ENCODE measurements at places on chromosomes 11 and 22.

DNA sequence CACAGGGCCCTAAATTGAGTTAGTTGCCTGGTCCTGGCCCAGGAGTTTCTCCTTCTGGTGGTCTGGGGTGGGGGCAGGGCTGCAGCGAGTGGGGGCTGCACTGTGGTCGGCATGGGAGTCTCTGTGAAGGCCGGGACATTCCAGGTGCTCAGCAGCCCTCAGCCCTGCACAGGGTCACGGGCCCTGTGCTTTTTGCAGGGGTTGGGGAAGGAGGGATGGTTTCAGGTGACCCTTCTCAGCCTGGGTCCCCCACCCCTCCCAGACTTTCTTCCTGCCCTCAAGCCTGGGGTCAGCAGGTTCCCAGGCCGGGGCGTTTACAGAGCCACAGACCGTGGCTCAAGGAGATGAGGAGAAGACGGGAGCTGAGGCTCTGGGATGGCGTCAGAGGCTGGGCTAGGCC, 7.8 kb downstream of the EMID1 start:
- DNase-seq = no peak

DNA sequence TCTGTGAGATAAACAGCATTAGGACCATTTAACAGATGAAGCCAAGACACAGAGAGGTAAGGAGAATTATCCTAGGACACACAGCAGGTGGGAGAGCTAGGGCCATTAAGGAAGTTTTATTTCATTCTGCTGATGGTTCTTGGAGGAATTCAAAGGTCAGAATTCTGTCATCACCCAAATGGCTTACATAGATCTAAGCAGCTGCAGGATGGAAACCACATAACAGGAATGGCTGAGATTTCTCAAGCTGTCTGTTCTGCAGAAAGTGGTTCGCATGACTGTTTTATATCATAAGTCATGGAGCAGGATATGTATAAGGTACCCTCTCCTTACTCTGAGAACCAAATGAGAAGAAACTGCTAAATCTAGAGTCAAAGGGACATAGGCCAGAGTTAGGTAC, 163.2 kb upstream of the NARS2 start:
- no peak for DNase-seq

- no peak for DNase-seq
Observed at GRCh38 chr22:16954060-16954403, 54.0 kb downstream of the GAB4 start.

GRCh38 chr11:65064847-65065240, 6.5 kb upstream of the NAALADL1 start:
- no peak for DNase-seq

- DNase-seq = no peak
Observed at GRCh38 chr11:3877364-3878257, 22.1 kb downstream of the STIM1 start.

DNA sequence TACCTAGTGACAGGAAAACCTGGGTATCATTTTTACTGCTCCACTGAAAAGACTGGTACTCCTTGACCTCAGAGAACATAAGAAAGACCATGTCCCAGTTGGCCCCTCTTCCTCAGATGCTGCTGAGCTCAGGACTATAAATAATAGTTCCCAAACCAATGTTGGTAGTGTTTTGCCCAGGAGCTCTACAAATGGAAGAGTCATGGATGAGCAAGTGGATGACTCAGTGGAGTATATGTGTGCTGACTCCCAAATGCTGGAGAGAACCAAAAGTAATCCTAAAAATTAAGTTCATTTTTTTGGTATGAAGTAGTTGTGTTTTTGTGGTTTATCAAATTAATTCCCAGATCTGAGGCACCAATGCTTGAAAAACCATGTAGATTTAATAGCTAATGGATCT, 482.0 kb downstream of the KCNA4 start:
- no peak for DNase-seq

DNA sequence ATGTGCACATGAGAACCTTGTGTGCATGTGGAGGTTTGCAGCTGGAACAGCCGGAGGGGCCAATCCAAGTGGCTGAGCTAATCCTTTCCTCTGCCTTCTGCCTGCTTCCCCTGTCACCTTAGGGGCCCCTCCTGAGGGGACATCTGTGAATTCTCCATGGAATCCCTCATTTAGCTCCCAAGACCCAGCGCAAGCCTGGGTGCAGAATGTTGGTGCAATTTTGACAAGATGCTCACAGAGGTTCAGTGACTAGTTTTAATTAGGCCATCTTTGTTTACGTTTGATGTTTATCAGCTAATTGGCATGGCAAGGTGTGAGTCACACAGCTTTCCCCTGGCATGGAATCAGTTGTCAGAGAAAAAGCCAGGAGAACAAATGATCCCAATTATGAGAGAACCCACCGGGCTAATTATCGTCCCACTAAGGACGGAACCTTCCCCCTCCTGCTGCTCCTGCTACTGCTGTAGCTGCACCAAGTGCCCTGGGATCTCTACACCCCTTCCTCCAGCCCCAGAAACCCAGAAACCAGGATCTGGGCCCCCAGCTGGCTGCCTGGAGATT, 63.6 kb upstream of the PAX6 start:
- DNase-seq = no peak

DNA sequence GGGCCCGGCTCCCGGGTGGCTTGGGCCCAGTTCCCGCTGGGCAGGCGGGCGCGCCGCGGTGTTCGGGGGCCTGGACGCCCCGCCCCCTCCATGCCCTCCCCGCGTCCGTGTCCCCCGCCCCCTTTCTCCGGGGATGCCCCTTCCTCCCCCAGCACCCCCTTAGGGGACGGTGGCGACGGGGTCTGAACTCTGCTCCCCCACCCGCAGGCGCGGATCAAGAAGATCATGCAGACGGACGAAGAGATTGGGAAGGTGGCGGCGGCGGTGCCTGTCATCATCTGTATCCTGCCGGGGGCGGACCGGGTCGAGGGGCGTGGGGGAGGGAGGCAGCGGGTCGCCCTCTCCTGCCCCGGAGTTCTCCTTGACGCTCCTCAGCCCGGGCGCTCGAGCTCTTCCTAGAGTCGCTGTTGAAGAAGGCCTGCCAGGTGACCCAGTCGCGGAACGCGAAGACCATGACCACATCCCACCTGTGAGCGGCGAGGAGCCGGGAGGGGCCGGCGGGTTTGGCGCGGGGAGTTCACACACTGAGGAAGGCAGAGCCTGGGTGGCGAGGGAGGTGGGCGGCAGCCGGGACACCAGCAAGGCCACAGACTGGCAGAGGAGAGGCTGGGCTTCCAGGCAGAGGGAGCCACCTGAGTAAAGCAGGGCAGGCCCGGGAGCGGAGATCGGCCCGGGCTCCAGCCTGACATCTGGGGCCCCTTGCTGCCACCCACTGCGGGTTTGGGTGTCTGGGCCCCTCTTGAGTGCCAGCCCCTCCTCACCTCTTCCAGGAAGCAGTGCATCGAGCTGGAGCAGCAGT, 546 bp downstream of the DRAP1 start:
- peak; percentile 66 for DNase-seq

GRCh38 chr11:131685906-131686305, 315.5 kb downstream of the NTM start:
- no peak for DNase-seq

DNA sequence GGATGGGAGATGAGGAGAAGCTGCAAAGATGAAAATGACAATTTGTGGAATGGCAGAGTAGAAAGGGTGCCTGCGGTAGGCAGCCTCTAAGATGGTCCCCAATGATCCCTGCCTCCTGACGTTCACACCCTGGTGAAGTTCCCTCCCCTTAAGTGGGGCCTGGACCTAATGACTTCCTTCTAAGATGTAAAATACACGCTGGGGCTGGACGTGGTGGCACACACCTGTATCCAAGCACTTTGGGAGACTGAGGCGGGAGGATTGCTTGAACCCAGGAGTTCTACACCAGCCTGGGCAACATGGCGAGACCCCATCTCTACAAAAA, 60.7 kb upstream of the CREB3L1 start:
- DNase-seq = no peak

DNA sequence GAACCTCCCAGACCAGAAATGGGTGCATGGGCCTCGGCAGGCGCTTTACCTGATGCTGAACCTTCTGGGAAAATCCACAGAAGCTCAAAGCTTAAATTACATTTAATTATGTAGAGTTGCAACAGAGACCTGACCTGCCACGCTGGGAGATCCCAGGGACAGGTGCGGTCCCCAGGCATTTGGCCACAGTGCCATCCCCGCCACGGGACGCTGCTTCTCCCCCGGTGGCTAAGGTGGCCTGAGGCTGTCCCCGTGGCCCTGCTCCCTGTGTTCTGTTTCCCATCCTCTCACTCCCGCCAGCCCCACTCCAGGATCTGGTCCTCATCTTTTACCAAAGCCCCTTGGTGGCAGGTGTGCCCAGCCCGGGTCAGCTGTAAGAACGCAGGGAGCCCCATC, 39.6 kb downstream of the GRAMD4 start:
- DNase-seq = no peak

DNA sequence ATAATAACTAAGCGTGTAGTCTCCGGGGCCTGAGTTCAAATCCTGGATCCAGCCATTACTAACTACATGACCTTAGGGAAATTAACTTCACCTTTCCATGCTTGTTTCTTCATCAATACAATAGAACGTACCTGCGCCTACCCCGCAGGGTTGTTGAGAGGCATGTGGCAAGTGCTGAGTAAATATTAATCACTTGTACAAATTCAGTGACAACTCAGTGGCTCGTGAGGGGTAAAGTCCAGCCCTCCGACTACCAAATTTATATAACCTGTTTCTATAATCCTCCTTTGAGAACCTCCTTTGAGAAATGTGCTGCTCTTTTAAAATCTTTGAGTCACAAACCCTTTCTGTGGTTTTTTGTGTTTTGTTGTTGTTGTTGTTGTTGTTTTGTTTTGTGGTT, 49.8 kb downstream of the FEZ1 start:
- DNase-seq = no peak

DNA sequence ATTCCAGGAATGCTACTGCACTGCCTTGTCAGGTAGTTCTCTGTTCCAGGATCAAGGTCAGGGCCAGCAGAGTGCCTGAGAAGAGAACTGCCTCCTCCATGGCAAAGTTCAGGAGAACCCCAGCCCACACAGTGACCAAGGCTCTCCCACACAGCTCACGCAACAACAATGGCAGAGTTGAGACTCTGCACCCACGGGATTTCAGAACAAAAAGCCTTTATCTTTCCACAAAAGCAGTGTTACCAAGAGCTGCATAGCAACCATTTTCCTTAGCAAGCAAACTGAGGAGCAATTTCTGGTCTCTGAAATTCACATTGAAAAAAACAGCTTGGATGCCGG, 11.1 kb downstream of the PLAAT3 start:
- no peak for DNase-seq

GRCh38 chr11:111331711-111332479, 33.5 kb downstream of the POU2AF3 start:
- no peak for DNase-seq

DNA sequence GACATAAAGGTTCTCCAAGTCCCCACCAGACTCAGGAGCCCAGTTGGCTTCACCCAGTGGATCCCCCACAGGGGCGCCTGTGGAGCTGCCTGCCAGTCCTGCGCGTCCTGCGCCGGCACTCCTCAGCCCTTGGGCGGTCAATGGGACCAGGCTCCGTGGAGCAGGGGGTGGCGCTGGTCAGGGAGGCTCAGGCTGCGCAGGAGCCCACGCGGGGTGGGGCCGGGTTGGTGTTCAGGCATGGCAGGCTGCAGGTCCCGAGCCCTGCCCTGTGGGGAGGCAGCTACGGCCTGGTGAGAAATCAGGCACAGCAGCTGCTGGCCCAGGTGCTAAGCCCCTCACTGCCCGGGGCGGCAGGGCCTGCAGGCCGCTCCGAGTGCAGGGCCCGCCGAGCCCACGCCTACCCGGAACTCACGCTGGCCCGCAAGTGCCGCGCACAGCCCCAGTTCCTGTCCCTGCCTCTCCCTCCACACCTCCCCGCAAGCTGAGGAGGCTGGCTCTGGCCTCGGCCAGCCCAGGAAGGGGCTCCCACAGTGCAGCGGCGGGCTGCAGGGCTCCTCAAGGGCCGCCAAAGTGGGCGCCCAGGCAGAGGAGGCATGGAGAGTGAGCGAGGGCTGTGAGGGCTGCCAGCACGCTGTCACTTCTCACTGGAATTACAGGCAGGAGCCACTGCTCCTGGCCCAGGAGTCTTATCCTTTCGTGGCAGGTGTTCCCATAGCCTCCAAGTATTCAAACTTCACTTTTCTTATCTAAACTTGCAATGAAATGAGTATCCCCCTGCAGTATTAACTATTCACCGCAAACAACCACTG, 22.8 kb upstream of the ZBTB44 start:
- DNase-seq = no peak

DNA sequence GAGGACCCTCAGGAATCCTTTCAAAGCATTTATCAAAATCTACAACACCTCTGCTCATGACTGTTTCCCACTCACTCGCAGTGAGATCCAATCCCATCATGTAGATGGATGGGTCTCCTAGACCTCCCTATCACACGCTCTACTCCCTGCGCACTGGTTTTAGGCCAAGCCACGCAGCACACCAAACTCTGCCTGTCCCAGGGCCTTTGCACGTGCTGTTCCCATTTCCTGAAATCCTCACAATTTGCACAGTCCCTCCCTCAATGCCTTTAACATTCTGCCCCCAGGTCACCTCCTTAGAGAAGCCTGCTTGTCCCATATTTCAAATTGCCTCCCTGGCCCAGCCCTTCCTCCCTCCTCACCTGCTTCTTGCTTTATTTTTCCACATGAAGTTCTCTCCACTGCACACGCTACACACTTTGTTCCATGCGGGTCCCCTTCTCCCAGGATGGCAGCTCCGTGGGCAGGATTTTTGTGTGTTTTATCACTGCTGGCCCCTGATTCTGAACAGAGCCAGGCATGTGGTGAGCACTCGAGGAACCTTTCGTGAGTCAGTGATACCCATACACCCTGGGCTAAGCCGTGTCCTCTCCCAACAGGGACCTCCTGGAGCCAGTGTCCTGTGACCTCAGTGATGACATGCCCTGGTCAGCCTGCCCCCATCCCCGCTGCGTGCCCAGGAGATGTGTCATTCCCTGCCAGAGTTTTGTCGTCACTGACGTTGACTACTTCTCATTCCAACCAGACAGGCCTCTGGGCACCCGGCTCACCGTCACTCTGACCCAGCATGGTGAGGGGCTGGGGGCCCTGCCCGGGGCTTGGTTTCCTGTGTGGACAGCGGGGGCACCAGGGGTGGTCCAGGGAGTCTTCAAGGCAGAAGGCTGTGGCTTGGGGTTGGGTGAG, 12.2 kb downstream of the CSF2RB start:
- no peak for DNase-seq

- no peak for DNase-seq
Observed at GRCh38 chr22:26544489-26544888, 32.2 kb upstream of the TFIP11 start.

DNA sequence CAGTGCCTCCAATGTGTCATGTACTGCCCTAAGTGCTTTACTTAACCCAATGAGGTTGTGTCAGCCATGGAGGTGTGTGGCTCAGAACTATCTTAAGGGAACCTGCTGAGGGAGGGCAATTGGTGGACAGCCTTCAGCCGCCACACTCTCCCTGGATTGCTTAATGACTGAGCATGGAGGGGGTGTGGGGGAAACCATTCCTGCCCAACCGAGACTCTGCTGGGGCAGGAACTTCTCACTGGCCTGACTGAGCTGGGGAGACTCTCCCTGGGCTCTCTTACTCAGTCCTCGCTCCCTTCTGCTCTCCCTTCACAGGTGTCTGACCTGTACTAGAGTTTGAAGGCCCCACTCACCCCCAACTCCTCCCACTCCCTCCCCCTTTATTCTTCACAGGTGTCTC, 114.8 kb downstream of the CCDC81 start:
- DNase-seq = no peak
